ENCODE measurements at places on chromosomes 6 and 20.

- DNase-seq = no peak
Observed at GRCh38 chr20:2932498-2932897, 59.2 kb downstream of the PTPRA start.

- no peak for DNase-seq
Observed at GRCh38 chr6:31776485-31776988, 591 bp downstream of the VWA7 start.

DNA sequence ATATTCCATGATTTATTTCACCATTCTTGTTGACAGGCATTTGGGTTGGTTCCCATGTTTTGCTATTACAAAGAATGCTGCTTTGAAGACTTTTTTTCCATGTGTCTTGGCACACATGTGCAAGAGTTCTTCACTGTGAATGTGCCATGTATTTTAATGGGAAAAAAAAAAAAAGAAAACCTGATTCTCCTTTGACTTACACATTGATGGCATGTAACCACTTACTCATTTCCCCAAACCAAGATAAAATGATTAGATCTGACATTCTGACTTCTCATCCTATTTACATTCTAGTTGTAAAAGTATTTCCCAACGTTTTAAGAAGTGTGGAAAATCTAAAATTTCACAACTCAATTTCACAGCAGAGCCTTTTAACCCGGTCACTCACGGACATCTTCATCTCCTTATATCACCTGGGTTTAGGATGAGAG, 4.4 kb downstream of the CAP2 start:
- DNase-seq = no peak

DNA sequence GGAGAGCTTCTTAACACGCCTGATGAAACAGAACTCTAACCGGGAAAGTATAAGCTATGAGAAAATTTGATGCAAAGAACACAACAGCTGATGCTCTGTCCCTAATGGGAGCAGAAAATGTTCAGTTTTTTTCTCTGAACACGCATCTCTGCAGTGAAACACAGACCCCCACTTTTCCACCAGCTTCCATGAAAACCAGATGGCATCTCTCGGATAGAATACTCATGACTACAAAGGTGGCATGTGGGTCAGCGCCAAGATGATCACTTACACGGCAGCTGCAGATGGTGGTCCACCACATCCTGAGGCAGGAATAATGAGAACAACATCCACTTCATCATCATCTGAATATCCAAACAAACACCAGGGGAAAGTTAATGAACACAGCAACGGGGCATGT, 85.2 kb upstream of the CNR1 start:
- DNase-seq = no peak

GRCh38 chr6:5659467-5659866, 347.3 kb downstream of the NRN1 start:
- DNase-seq = no peak

DNA sequence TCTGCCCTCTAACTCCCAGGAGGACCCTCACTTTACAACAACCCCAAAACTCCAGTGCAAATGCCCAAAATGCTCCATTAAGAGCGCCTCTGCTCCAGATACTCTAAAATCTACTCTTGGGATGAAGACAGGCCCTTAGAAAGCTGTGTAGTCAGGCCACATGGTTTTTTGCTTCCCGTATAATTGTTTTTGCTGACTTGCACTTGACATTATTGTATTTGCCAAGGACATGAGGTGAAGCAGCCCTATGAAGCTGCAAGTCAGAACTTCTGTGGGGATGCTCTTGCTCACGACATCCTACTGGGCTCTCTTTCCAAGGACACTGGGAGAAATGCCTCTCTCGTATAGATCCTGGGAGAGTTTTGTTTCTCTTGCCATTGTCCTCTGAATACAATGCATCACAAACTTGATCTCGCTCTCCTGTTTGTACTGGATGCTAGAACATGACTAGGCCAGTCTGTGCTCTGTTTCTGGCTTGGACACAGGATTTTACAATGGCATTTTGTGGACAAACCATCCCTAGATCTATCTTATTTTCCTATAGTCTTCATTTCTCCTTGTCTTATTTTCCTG, 177.2 kb upstream of the DTNBP1 start:
- no peak for DNase-seq

DNA sequence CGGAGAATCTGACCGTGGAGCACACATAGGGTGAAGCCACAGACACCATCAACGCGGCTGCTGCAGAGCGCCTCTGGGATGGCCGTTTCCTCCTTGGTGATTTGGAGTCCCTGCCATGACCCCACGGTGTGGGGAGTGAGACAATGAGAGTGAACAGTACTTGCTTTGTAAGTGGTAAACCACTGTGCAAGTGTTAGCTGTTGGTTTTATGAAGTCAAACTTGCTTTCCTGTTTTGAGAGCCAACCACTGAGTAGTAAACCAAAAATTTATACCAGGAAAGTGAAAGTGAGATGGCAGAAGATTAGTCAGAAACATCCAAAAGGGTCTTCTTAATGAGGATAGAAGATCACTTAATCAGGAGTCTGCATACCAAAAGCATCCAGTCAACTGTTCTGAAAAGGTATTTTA, 160.7 kb downstream of the FOXC1 start:
- DNase-seq = no peak

DNA sequence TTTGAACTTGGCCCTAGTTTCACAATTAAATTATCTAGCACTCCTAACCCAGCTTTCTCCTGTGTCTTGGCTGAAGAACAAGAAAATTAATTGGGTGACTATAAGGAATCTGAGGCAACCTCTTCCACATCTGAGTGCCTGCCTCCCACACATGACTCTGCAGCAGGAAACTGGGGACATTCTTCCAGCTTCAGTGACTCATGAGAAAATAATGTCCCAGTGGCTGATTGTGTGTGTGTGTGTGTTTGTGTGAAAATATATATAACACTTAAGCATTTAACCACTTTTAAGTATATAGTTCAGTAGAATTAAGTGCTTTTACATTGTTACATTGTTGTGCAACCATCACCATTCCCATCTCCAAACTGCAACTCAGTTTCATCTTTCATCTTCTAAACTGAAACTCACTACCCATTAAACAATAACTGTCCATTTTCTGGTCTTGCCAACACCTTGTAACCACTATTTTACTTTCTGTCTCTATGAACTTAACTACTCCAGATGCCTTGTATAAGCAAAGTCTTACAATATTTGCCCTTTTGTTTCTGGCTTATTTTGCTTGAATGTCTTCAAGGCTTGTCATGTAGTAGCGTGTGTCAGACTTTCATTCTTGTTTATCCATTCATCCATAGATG, 8.7 kb downstream of the TRIM38 start:
- no peak for DNase-seq

GRCh38 chr20:24782801-24783630, 166.1 kb upstream of the CST7 start:
- DNase-seq = no peak

GRCh38 chr20:327186-328026, 2.1 kb downstream of the SOX12 start:
- peak; percentile 89 for DNase-seq

- no peak for DNase-seq
Observed at GRCh38 chr6:37862992-37863391, 43.5 kb downstream of the ZFAND3 start.

GRCh38 chr6:169931261-169931660, 179.8 kb downstream of the ERMARD start:
- DNase-seq = no peak

DNA sequence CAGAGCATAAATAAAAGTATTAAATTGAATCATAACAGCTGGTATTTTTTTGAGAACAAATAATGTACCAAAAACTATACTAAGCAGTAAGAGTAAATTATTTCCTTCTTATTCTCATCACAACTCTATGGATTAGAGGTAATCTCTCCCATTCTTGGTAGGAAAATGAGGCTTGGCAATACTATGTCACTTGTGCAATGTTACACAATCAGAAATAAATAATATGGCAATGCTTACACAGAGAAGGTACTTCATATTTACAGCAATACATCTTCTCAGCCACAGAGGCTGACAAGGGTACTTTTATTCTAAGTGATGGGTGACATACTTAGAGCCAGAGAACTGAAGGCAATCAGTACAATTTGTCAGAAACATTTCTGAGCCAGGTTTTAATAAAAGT, 3.9 kb downstream of the DST start:
- no peak for DNase-seq

GRCh38 chr6:170238741-170239565, 51.9 kb downstream of the DLL1 start:
- no peak for DNase-seq

DNA sequence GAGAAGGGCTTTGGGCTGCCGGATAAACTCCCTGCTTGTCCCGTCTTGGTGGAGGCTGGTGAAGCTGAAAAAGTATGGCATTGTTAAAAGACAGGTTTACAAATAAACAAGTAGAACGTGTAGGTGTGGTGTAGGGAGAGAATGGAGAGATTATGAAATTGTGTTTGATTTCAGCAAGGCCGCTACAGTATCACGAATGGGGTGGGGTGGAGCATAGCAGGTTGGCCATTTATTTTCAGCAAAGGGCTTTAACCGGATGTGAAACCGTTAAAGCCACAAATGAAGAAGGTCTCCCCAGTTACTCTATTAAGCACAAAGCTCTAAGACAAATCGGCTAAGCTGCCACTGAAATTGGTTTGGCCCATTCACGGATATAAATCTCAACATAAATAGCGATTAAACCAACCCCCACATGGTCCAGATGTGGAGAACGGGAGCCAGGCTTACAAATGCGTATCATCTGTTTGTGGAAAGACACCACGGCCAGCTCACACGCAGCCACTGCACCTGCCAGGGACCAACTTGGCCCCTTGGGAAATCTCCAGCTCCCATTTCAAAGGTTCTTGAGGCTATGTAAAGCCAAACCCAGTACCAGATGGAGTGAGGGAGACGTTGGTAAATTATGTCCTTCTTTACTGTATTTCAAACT, 94.0 kb downstream of the ZMYND8 start:
- DNase-seq = no peak

DNA sequence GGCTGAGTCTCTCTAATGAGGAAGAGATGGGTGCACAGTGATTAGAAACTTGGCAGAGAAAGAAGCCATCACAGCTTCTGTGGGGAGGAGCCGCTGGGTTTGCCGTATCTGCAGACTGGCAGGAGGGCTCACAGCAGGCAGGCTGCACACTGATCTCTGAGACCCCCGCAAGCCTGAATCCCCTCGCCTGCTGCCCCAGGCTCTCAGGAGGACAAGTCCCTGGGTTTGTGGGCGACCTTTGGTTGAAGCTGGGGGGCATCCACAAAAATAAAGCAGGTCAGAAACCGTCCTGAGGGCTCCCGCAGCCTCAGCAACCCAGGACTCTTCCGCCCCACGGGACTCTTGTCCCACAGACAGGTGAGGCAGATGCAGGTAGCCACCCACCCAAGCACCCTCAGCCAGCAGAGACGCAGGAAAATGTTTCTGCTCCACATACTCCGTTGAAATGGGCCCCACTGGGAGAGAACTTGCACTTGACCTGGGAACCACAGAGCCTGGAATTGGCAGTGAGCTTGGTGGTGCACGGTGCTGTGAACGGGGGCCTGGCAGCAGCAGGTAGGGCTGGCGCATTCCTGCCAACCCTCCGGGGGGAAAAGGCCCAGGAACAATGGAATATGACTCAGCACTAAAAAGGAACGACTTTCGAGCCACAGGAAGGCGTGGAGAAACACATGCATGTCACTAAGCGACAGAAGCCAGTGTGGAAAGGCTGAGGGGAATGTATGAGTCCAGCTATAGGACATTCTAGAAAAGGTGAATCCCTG, 89.9 kb downstream of the YTHDF1 start:
- no peak for DNase-seq

GRCh38 chr6:40631744-40632143, 44.6 kb upstream of the LRFN2 start:
- DNase-seq = no peak

DNA sequence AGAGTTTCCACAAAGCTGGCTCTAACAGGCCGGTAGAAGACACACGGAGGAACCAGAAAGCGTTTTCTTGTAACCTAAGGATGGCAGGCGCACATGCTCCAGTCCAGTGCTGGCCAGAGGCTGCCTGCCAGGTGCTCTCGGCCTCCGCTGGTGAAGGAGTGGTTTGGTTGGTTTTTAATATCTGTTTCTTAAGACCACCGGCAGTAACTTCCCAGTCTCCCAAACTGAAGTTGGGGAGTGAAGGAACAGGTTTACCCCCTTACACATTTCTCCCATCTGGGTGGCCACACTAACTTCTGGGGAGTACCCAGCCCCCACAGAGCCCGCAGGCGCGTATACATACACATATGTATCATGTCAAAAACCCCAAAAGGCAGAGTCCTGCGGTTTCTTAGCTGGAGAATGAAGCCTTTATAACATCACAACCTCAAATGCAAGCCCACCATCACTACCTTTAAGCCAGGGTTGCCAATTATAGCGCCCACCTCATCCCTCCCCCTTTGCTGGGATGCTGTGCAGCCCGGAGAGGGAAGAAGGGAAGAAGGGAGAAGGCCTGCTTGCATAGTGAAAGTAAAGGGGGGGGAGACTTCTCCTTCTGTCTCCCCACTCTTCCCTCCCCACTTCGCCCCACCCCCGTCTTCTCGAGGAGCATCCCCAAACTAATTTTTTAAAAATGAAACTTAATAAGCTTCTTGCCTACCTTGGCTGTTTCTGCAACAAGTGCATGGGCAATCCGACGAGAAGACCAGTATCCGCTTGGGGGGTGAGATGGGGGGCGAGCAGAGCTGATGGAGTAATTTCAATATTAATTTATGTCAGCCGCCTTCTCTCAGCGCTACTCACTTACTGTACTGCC, 1.0 kb downstream of the TRERF1 start:
- DNase-seq = no peak

GRCh38 chr6:72205500-72205899, 319.1 kb downstream of the RIMS1 start:
- no peak for DNase-seq

- DNase-seq = no peak
Observed at GRCh38 chr6:56169366-56169765, 78.0 kb downstream of the COL21A1 start.

GRCh38 chr6:129267028-129267427, 384.1 kb downstream of the LAMA2 start:
- DNase-seq = no peak

GRCh38 chr6:106159531-106159940, 73.4 kb downstream of the PRDM1 start:
- no peak for DNase-seq

DNA sequence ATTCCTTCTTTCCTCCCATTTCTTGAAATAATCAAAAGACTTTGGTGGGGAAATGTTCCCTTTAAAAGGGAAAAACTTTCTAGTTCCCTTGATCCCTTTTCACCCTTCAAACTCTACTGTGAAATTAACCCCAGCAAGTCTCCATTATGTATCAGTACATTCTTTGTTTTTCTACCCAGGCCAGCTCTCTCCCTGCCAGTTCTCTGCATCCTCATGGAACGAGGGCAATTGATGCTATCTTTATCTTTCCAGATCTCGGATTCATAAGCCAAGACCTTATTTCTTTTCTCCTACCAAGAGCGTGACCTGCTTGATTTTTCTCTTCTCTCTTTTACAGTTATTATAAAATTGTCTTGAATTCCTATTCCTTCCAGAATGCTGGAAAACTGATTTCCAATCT, 75.8 kb downstream of the ADGRB3 start:
- no peak for DNase-seq

GRCh38 chr6:13194852-13195251, 133.5 kb downstream of the TBC1D7 start:
- DNase-seq = peak; percentile 70
